Thoracic aorta endothelial cell (primary cell): ENCODE measurements at places on chromosomes 7 and 10. TPM values are rescaled to one million over a fixed set of nuclear protein-coding genes. Genes with fewer than 3 reads are reported as not detected.

Gene OR9A2
- total RNA-seq, result 0.27 TPM in 1 of 2 replicates, not detected in the other

Gene MMP21
- 0.13 TPM in 1 of 2 replicates, not detected in the other for total RNA-seq

Gene SLC13A1
- not detected in 2 replicates for total RNA-seq

Gene RUFY2
- 40.7 and 42.2 TPM in 2 replicates for total RNA-seq
